ENCODE measurements at places on chromosomes 6 and 20.

DNA sequence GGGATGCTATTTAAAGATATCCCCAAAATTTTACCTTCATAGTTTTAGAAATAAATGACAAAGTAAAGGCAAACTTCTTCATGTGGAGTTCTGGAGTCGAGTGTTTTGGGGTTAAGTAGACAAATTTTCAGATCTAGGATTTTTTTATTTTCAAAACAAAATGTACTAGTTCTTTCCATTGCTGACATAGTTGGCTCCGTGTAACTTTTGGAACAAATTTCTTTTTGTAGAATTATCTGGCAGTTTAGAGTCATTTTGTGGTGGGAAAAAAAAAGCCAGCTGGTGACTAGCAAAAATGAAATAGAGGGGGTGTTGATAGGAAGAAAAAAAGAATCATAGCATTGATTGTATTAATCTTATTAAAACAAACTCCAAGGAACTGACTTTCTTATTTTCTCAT is 131.6 kb upstream of the TCF21 start:
- no peak for DNase-seq

- no peak for DNase-seq
These were observed 36.7 kb upstream of the INSM1 start for GRCh38 chr20:20331156-20331555.

- no peak for DNase-seq
These were observed 77.5 kb upstream of the GJE1 start for GRCh38 chr6:142055219-142055618.

DNA sequence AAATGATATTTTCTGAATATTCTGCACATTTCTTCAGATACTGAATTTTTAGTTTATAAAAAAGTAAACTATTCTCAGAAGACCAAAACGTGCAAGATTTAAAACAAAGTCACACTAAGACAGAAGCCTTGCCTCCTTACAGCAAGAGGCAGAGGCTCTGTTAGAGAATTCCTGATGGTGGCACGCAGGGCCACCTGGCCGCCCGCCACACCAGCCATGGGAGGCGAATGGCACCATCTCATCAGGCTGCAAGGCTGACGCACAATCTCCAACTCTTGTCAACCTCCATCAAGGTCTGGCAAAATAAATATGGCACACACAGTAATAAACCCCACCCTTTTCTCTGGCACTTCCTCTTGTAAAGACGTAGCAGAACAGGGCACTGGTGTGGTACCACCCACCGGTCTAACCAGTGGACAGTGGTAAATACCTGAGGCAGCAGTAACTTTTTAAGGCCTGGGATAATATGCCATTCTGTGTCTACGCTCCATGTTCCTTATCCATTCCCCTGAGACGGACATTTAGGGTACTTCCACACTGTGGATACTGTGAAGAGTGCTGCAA is 111.4 kb downstream of the WDR27 start:
- no peak for DNase-seq

GRCh38 chr6:47427680-47428079 is 49.9 kb upstream of the CD2AP start:
- DNase-seq: no peak

DNA sequence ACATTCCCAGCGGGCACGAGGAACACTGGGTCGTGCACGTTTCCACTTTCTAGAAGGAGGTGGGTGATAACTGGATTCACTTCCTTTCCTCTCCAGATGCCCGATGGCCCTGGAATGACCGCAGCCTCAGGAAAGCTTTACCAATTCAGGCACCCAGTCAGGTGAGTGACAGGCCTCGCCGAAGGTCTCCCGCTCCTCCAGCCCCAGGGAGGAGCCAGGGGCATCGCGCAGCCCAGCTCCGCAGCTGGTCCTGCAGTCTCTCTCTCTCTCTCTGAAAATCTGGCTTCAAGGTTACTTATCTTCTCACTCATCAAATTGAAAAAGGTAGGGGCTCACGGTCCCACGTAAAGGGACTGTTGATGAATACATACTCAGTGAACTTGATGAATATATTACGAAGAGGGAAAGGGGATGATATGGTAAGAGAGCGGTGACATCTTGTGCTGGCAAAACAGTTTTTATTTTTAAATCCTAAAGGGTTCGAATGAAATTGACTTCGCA is 891 bp downstream of the RIPPLY2 start:
- DNase-seq: no peak

DNA sequence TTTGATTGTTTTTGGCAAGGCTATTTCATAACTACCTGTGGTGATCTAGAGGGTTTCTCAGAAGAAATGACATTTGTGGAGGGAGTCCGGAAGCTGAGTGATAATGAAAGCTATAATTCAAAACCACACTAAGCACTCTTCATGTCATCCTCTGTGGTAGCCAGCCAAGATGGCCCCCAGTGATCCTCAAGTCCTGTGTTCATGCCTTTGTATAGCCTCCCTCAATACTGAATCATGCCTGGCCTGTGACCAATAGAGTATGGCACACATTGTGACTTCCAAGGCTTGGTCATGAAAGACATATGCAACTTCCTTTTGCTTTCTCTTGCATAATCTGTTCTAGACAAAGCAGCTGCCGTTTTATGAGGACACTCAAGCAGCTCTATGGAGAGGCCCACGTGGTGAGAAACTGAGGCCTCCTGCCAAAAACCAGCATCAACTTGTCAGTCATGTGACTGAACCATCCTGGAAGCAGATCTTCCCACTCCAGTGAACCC is 12.8 kb upstream of the DNAAF9 start:
- peak; percentile 97 for DNase-seq

GRCh38 chr6:19803331-19804204 is 33.6 kb upstream of the ID4 start:
- DNase-seq: no peak
